ENCODE measurements at places on chromosomes 6 and 20.
A peak's percentile ranks its signal among the peaks of the same experiment; 100 is the strongest.

DNA sequence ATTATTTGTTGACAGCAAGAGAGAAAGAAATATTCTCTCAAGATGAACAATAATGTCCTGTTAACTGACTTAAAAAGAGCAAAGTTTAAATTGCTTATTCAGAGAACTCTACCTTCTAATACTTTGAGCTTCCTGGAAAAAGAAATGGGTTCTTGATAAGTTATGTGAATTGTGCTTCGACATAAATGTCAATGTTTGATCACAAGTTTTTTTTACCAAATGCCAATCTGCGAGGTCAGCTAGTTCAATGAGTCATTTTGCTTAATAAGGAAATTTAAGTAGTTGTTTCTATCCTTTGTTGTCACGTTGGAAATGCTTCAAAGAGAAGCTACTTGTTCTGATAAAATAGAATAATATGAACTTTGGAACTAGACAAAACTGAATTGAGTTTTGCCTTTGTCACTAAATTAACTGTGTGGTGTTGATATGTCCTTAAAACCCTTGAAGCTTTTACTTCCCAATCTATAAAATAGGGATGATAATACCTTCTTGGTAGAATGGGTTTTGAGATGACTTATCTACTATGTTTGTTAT, 642.1 kb upstream of the FLRT3 start:
- peak; percentile 77 for DNase-seq

DNA sequence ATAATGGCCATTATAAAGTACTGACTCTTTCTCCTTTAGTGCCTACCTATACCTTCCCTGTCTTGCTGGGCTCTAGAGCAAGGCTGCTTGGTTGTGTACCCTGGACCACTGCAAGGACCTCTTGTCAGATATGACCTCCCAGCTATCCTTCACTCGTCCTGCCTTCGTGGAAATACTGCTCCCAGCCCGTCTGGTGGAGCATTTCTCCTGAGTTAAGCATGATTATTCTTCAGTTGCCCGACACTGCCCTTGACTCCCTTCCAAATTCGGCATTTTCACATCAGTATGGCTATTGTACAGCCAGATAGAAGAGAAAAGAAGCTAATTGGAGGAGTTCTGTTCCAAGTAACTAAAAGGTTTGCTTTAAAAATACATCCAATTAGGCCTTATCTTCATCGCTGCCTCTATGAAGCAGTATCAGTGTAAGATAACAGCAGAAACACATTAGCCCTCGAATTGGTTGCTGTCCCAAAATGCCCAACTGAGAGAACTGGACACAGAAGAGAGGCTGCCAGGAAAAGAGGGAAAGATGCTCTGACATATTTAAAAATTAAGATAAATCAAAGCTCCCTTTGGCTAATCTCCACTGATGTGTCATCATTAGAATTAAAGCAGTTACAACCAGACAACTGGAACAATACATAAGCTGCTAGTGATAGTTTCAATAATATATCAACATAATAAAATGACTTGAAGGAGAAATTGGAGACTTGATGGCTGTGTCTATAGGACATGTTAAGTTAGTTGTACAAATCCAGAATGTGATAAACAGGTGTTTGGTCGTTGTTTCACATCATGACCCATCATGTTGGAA, 54.4 kb downstream of the OPRM1 start:
- no peak for DNase-seq

GRCh38 chr20:46346770-46347169, 38.5 kb upstream of the CDH22 start:
- DNase-seq, result no peak

- DNase-seq, result no peak
These were observed 156.2 kb downstream of the BCAS1 start for GRCh38 chr20:53914091-53914780.

GRCh38 chr6:100257793-100258395, 206.8 kb downstream of the SIM1 start:
- peak; percentile 60 for DNase-seq

- peak; percentile 93 for DNase-seq
These were observed 22.3 kb downstream of the ELOVL5 start for GRCh38 chr6:53326372-53327016.

DNA sequence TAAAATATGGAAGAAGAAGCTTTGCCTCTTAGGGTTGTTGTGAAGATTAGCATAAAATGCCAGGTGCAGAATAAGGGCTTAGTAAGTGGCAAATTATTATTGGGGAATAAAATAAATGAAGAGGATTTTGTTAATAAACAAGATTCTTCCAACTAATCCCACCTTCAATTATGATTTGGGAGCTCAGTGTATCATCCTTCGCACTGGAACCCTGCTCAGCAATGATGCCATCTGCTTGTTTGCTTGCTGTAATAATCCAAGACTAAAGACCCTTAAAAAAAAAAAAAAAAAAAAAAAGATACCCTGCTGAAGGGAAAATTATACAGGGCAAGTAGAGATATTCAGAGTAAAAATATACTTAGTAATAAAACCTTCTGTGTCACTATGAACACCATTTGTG, 62.0 kb upstream of the RREB1 start:
- no peak for DNase-seq

Measured in kidney tubule cell (primary cell).